ENCODE measurements at places on chromosomes 2 and 18.

- DNase-seq: no peak
These were observed 2.3 kb downstream of the ZC3H6 start for GRCh38 chr2:112277596-112278220.

GRCh38 chr18:37346048-37346447 lies 219.6 kb downstream of the CELF4 start:
- DNase-seq: no peak

DNA sequence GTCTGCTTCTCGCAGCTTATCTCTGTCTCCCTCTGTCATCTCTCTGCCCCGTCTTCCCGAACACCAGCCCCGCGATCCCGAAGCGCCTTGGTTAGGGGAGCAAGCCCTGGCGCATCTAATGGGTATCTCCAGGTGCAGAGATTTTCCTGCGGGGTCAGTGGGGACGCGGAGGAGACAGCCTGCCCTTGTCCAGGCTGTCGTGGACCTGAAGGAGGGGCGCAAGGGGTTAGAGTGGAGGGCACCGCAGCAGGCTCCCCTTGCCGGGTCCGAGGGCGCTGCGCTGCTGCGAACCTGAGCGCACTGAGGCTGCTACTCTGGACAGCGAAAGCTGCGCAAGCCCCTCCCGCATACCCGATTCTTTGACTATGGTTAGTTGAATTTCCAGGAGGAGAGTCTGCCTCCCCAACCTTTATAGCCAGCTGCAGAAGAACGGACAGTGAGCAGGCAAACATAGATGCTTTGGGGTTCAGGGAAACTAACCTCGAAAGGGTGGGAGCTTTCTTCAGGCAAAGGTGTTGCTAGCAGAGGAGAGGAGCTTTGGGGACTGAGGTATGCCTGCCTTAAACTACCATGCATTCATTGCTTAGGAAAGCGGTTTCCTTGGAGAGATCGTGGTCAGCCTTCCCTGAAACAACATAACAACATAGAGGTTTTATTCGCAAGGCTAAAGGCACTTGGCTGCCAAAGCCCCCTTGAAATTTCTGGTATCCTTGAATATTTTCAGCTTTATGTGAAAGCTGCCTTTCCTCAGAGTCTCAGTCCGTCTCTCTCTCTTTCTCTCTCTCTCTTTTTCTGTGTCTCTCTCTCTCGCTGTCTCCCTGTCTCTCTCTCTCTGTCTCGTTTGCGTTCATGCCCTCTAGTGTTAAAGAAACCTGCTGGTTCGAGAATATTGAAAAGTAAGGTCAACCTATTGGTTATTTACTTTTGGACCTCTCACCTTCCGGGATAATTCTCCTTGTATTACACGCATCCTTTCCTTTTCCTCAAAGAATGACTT lies 1.6 kb downstream of the GALNT13 start:
- no peak for DNase-seq

GRCh38 chr18:55317324-55317723 lies 270.7 kb downstream of the TCF4 start:
- no peak for DNase-seq

- DNase-seq: no peak
These were observed 119.6 kb upstream of the ITGA6 start for GRCh38 chr2:172307800-172308199.

DNA sequence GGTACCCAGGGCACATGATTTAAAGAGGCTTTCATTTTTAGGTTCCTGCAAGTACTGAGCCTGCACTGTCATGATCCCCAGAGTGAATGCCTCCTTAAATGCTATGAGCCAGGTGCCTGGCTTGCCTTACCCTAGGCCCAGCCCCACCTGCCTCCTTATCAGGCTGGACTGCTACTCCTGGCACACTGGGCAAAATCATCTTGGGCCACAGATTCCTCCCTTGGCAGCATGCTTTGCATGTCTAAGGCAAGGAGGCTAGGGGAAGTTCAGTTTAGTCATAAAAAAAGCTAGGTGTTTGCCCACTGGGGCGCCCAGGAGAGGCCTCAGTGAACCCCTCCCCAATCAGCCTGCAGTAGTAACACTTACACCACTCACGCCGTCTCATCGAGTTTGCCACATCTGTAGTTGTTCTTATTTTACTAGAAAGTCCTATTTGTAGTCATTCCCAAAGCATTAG lies 45.1 kb downstream of the LBH start:
- no peak for DNase-seq

DNA sequence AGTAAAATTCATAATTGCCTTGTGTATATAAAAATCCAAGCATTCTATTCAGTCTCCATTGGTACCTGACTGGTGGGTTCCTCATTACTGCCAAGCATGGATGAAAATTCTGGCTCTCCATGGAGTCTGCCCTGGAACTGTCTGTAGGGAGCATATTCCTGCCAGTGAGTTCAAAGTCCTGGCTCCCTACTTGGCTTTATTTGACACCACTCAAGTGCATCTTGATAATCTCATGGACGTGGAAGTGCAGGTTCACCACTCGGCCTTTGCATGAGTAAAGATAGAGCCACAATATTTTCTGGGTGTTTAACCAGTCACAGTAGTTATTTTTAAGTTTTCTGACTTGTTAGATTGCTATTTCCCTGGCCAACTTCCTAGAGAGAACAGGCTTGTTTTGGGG lies 63.5 kb downstream of the CNTNAP5 start:
- DNase-seq: no peak

- no peak for DNase-seq
These were observed 28.8 kb downstream of the TTC32 start for GRCh38 chr2:19873014-19873413.

- no peak for DNase-seq
These were observed 31.0 kb downstream of the THSD7B start for GRCh38 chr2:136796339-136796738.

DNA sequence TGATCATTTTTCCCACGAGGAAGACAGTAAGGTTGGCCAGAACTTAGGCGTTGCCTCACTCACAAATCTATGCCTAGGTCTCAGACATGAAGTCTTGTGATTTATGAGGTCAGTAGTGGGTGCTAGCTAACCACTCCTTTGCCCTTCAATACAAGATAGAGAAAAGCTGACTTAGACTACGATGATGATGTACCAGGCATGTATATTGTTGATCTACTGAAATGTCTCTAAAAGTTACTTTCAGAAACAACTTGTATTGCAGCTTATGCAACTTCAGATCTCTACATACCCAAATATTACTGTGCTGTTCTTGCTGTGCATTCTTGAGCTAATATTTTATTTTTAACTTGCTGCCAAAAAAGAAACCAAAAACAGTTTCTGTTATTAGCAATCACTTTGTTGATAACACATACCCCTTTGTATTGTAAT lies 30.6 kb downstream of the MAPRE2 start:
- DNase-seq: peak; percentile 72

DNA sequence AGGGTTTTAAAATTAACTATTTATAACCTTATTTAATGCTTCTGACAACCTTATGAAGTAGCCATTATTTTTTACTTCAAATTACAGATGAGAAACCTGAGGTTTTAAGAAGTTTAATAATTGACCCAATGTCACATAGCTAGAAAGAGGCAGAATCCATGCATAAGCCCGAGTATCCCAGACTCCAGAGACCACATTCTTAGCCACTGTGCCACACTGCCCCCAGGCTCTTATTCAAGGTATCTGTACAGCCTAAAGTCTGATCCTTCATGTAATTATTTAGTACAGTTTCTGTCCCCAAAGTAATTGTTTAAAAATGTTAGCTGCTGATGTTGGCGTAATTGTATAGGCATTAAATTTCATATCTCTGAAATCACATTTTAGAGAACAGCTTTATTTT lies 124.7 kb upstream of the LRRTM1 start:
- DNase-seq: no peak

GRCh38 chr2:112827604-112828185 lies 8.9 kb downstream of the IL1B start:
- DNase-seq: no peak

DNA sequence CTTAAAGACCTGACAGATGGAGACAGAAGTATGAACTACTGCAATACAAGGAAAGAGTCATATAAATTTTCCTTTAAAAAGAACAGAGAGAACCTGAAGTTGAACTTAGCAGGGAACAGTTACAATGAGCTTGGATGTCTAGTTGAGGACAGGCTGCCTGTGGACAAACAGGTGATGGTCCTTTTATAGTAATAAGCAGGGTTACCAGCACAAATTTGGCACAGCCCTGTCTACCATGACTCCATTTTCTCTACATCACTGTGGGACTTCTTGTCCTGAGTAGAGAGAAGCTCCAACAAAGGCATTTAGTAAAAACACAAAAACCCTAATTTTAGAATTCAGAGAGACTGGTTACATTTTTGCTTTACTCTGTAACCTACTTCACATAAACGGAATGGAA lies 448.1 kb downstream of the PLCL1 start:
- no peak for DNase-seq

- no peak for DNase-seq
These were observed 117.6 kb upstream of the HAAO start for GRCh38 chr2:42909966-42910365.

GRCh38 chr18:46013484-46014189 lies 46.5 kb upstream of the EPG5 start:
- DNase-seq: peak; percentile 89

DNA sequence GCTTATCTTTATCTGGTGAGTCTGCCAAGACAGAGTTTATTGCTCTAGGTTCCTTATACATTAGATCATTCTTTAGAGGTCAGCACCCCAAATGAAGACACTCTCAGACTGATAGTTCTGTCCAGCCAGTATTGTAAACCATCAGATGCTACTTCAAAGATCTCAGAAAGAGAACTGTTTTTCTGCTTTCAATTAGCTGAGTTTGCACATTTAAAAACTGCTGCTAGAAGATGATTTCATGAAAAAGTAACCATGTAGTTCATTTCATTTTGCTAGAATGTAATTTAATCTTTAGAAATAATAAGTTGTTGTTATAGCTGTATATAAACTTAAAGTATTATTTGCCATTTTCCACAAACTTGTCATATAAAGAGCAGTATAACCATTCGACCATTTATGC lies 344.5 kb upstream of the ATP5MC3 start:
- DNase-seq: no peak

- DNase-seq: no peak
These were observed 828.2 kb downstream of the RNF144A start for GRCh38 chr2:7745369-7745768.

DNA sequence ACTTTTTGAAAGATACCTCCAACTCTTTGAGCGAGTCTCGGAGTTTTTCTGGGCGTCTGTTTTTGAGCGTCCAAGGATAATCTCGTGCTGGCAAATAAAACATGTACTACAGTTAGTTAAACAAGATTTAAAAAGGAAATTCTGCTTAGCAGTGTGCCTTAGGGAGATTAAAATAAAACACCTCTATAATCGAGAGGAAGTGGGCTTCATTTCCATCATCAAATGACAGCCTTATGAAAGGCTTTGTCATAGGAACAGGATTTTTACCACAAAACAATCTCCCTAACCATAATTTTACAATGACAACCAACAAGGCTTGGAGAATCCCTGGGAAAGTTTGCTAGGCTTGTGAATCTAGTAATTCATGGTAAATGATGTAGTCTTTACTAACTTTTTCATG lies 103.4 kb downstream of the WDPCP start:
- DNase-seq: no peak

GRCh38 chr2:191866675-191867506 lies 20.0 kb upstream of the CAVIN2 start:
- peak; percentile 71 for DNase-seq

GRCh38 chr18:35572644-35573043 lies 8.9 kb upstream of the GALNT1 start:
- DNase-seq: no peak

GRCh38 chr2:43758739-43759138 lies 15.1 kb upstream of the DYNC2LI1 start:
- no peak for DNase-seq

DNA sequence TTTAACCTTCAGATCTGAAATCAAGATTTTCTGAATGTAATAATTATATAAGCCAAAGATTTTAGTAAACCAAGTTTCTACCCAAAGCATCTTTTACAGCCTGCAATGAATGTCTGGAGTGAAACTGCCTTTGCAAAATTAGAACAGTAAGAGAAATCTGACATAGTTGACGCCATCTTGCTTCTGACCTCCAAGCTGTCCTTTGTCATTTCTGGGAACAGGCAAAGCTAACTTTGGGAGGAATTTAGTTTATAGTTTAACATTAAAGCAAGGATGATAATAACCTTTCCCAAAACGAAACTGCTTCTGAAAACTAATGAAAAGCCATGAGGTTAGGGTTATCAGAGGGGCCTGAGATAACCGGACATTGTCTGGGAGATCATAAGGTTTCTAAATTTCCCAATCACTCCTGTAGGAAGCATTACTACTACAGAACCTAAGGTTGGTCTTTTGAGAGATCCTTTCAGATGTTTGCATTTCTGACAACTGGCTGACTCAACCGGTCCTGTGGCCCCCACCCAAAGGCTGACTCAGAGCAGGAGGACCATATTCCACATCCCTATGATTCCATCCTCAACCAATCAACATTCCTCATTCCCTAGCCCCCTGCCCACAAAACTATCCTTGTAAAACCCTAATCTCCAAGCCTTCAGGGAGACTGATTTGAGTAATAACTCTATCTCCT lies 124.5 kb downstream of the TMEM131 start:
- peak; percentile 5 for DNase-seq

DNA sequence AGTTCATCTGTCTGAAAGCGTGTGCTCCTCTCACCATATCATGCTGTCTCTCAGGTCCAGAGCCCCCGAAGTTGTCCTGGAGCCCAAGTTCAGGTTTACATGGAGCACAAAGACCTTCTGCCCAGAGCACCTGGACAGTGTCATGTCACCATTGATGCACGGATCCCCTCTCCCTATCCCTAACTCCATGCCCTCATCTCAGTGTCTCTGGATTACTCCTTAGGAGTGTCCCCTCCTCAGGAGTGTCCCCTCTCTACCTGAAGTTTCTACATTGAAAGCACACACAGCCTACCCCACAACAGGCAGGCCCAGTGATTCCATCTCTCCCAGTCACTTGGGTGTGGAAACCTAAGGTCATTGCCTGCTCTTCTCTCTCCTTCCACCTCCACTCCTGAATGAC lies 144.1 kb upstream of the NCKAP5 start:
- DNase-seq: no peak

DNA sequence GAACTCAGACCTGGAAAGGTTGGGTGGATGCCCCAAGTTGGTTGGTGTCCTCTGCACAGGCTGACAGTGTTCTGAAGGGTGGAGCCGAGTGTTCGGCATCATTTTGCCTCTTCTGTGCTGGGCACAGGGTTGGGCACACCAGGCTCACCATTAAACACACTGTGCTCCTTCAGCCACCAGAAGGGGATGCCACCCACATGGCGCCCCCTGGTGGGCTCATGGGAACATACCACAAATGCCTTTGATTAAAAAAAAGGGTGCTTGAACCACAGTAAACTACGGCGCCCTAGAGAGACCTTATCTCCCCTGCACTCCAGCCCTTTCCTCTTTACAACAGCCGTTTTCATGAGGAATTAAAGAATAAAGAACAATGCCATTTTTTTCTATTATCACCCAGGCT lies 89.4 kb downstream of the CELF4 start:
- peak; percentile 14 for DNase-seq

- DNase-seq: no peak
These were observed 84.0 kb downstream of the NFATC1 start for GRCh38 chr18:79479761-79480161.

DNA sequence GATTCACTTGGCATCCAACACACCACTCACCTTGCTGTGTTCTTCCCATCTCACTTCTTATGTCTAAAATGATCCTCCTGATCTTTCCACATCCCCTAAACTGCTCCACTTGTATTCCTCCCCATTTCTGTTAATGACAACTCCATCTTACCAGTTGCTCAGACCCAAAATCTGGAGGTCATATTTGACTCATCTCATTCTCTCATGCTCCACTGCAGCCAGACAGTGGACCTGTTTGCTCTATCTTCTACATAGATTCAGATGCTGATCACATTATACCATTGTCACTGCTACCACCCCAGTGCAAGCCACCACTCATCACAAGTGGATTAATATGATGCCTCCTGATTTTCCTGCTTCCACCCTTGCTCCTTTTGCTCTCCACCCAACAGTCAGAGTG lies 7.9 kb upstream of the NABP1 start:
- DNase-seq: no peak
